NCI-H226 (cell line): ENCODE measurements at places on chromosomes 5 and 9.

DNA sequence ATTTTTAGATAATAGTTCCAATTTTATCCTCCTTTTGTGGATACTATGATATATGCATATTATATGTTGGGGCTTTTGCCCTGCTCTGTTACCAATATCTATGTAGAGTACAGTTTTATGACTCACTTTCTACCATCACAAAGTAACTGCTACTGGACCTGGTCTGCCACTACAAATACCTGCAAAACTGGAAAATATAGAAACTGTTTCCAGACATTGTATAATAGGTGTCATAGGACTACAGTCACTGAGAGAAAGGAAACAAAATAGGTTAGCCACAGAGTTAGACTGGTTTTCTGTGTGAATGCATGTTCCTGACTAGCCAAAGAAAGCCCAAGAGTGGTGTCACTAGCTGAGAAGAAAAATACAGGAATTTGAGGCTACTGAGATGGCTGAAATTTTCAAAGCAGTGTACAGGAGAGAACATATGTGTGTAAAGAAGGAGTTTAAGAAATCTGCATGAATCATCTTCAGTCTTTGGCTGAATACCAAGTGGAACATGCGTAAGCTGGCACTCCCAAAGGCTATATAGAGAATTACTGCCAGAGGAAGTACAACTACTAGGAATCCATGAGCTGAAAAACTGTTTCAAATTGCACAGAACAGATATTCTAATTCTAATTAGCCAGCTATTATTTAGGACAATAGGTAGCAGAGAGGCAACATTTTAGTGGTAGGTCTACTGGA, 29.0 kb upstream of the FAM174A start:
- peak; percentile 85 for DNase-seq

DNA sequence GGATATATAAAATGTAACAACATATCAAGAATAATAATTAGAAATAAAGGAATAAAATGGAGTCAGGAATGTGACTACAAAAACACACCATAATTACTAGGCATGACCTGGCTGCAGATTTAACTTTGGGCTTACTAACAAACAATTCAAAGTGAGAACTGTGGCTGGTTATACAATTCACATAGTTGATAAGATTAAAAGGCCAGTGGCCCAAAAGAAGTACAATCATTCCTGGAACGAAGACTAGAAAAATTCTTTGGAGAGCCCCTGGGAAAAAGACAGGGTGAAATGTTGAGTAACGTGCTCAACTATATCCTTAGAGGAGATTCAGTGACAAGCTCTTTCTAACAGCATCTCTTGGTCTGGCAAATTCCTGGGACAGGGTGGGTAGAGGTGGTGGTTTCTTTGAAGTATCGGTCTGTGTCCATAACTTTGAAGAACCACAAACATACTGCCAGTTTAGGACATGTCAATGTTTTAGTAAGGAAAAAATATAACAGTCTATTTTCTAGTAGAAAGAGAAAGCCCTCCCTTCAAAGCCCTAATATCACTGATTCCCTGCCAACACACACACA, 75.0 kb upstream of the IL6ST start:
- peak; percentile 35 for DNase-seq

GRCh38 chr9:27387722-27388121, 90.8 kb upstream of the EQTN start:
- no peak for DNase-seq

DNA sequence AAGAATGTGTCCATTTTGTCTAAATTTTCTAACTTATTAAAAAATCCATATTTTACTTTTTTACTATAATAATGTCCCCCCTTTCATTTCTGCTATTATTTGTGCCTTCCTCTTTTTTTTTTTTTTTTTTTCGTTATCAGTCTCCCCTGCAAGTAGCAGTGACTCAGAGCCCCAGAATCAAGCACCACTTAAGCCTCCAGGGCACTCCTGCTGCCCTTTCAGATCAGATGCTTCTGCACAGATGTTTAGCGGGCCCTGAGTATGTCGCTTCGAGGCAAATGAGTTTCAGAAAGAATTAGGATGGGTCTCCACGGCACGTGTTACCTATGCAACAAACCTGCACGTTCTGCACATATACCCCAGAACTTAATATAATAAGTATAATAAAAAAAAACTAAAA, 11.7 kb downstream of the MED7 start:
- peak; percentile 37 for DNase-seq

GRCh38 chr5:23482642-23483041, 24.8 kb upstream of the PRDM9 start:
- DNase-seq: no peak

GRCh38 chr5:156589104-156589945, 260.8 kb upstream of the PPP1R2B start:
- no peak for DNase-seq
